ENCODE measurements at places on chromosomes 2 and 18. TPM values are rescaled to one million over a fixed set of nuclear protein-coding genes. Genes with fewer than 3 reads are reported as not detected.

DNA sequence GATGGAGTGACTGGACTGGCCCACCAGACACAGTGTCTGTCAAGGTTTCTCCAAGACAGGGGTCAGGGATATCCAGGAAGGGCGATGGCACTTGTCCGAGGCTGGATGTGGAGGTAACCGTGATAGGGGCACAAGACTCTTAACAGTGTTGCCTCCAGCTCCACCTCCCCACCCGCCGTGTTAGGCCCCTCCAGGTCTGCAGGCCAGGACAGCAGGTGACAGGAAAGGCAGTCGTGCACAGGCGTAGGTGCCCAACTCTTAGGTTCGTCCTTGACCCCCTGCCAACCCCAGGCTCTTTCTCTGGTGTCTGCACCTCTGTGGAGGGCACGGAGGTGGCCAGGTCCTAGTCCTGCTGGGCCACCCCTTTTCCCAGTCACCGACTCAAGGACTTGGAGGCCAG, 10.1 kb downstream of the ITM2C start:
- H3K36me3 ChIP-seq = peaks cover 33% of the 10 kb centered on the region
- H3K4me3 ChIP-seq = no peak overlapping the region
- no peak overlapping the region for H3K27ac ChIP-seq
- no peaks in the 10 kb centered on the region for H3K27me3 ChIP-seq
- H3K4me1 ChIP-seq = peaks cover 24% of the 10 kb centered on the region

DNA sequence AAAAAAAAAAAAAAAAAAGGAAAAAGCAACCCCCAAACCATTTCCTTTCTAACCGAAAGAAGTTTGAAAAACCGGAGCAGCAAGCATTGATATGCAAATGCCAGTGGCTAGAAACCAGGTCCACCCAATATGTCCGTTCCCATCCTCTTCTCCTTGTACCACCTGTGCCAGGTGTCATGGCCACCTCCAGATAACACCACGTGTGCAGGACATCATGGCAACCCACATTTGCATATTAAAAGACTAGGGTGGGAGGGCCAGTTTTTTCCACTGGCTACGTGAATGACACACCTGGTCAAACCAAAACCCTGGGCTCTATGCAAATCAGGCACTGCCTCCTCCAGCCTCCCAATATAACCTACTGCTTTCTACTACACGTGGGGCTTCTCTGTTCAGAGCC, 303.3 kb upstream of the GULP1 start:
- peak; percentile 64 for DNase-seq
- H3K36me3 ChIP-seq = no peaks in the 10 kb centered on the region
- peaks cover 57% of the 10 kb centered on the region for H3K4me1 ChIP-seq

Gene PHLPP1
- 72.5 TPM for total RNA-seq

Gene C1QL2
- total RNA-seq = 0.69 TPM

DNA sequence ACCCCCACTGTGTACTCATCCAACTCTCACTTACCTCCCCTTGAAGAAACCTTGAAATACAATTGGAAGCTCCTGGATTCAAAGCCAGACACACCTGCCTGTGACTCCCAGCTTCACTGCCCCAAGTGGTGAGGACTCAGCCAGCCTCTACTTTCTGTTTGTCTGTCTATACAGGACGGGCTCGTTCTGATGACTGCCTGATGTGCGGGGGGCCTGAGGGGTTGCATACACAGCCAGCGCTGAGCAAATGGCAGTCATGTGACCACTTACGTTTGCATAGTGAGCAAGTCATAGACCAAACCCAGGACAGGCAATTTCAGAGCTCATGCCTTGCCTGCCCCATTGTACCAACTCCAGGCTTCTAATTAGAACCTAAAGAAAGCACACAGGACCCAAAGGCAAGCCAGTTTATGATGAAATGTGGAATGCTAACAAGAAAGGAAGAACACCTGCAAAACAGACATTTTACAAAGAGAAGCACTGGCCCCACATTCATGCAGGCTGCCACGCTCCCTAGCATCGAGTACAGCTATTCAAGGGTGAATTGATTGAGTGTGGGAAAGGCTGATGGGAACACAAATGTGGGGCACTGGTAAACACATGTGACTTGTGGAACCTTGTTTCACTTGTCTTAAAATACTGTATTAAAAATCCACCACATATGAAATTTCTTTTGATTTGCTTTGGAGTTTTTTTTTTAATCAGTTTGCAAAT, 137.8 kb downstream of the LNPK start:
- DNase-seq = no peak
- H3K36me3 ChIP-seq = no peaks in the 10 kb centered on the region
- H3K27me3 ChIP-seq = no peaks in the 10 kb centered on the region
- no peaks in the 10 kb centered on the region for H3K4me1 ChIP-seq

Gene TCF4
- 91.2 TPM for total RNA-seq

DNA sequence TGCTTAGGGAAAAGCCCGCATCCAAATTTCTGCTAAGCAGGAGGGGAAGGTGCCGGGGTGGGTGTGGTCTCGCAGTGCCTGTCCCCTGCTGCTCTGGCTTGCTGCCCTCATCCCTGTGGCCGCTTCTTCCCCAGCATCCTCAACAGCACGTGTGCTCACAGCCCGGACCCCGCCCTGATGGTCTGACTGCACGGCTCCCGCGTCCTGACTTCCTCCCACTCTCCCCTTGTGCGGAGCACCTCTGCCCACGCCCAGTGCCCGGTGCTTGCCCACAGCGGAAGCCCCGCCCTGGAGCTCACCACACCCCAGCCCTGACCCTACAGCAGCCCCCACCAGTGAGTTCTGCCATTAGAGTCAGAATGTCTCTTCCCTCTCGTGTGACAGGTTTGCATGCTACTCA, 277.9 kb downstream of the NDUFA10 start:
- H3K4me1 ChIP-seq = no peaks in the 10 kb centered on the region
- no peak for DNase-seq
- H3K27me3 ChIP-seq = no peaks in the 10 kb centered on the region

GRCh38 chr18:66013969-66014368, 263.2 kb downstream of the CDH7 start:
- no peaks in the 10 kb centered on the region for H3K36me3 ChIP-seq
- no peak for DNase-seq
- no peak overlapping the region for H3K4me3 ChIP-seq
- no peaks in the 10 kb centered on the region for H3K27me3 ChIP-seq
- H3K4me1 ChIP-seq = peaks cover 15% of the 10 kb centered on the region
- no peak overlapping the region for H3K27ac ChIP-seq

GRCh38 chr18:36536426-36536825, 238.9 kb downstream of the FHOD3 start:
- DNase-seq = no peak
- no peak overlapping the region for H3K27ac ChIP-seq
- H3K27me3 ChIP-seq = no peaks in the 10 kb centered on the region
- H3K4me3 ChIP-seq = no peak overlapping the region
- 0 out of 2 replicates have a peak, but pooled peaks cover 7% of the 10 kb centered on the region for H3K4me1 ChIP-seq
